ENCODE measurements at places on chromosomes 4 and X.

GRCh38 chr4:139454111-139455045, at the start of gene RAB33B:
TSS of gene RAB33B (plus strand) at chr4:139454121. CDS start at chr4:139454196, 75 bp downstream.
- DNase-seq: no peak

DNA sequence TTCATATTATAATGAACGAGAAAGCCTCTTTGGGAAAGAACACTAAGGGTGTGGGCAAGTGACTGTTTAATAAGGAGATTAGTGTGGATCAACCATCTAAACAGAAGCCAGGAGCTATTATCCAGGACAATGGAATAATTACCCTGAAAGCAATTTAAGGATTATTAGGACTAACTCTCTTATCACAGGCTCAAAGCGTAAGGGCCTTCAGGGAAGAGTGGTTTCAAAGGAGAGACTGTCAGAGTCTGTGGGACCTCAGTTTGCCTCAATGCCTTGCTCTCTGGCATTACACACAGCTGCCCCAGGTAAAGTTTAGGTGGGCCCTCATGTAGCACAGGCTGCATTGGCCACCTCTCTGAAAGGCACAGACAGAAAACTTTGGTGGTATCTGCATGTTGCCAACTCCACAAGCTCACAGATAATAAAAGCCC, 717.2 kb upstream of the ADGRL3 start:
- no peak for DNase-seq

GRCh38 chrX:121260596-121261240, 213.3 kb downstream of the GLUD2 start:
- no peak for DNase-seq

GRCh38 chrX:3348191-3348590, 1.7 kb upstream of the MXRA5 start:
- no peak for DNase-seq

DNA sequence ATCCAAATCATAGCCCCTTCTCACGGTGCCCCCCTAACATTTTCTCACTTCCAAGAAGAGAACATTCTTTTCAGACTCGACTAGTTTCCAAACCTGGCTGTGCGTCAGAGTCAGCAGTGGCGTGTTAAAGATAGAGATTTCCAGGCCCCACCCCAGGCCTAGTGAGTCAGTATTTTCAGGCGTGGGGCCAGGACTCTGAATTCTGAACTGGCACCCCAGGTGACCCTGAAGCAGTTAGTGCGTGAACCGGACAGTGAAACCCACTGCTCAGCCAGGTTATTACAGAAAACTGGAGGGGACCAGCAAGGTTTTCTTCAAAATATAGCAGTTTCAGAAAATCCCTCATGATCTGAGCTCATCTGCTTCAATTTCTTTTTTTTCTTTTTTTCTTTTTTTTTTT, 35.0 kb upstream of the BCOR start:
- no peak for DNase-seq

GRCh38 chr4:1788254-1788973, 4.7 kb upstream of the FGFR3 start:
- no peak for DNase-seq

- DNase-seq: no peak
Observed at GRCh38 chr4:38113132-38113531, 152.9 kb downstream of the PTTG2 start.

DNA sequence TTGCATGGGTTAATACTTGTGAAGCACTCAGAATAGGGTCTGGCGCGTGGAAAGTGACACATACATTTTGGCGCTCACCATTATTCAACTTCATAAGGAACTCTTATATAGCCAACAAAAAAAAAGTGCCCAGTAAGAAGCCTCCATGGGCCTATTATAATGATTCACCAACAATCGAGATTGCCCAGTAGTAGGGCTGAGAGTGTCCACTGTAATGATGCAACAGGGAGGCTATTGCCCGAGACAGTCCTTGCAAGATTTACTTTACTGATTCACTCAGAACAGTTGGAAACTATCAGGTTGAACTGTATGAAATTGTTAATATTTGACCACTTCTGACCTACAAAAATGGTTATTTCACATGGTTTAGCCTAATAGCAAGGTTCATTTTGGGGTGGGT, 86.0 kb downstream of the PJA1 start:
- no peak for DNase-seq

DNA sequence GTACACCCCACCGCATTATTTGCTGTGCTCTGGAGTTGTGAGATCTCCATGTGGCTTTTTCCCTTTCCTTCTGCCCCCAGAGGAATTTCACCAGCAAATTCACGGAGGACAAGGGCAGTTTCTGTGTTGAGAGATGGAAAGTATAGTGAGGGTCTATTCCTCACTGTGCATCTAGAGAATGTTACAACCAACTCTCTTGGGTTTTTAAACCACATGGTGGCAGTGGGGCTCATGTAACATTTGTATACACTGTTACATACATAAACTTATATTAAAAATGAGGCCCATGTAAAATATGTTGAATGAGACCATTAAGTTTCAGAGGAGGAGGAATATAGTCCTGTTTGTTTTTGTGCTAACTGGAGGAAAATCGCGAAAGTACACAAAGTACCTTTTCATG, 909 bp upstream of the PRKG2 start:
- no peak for DNase-seq

DNA sequence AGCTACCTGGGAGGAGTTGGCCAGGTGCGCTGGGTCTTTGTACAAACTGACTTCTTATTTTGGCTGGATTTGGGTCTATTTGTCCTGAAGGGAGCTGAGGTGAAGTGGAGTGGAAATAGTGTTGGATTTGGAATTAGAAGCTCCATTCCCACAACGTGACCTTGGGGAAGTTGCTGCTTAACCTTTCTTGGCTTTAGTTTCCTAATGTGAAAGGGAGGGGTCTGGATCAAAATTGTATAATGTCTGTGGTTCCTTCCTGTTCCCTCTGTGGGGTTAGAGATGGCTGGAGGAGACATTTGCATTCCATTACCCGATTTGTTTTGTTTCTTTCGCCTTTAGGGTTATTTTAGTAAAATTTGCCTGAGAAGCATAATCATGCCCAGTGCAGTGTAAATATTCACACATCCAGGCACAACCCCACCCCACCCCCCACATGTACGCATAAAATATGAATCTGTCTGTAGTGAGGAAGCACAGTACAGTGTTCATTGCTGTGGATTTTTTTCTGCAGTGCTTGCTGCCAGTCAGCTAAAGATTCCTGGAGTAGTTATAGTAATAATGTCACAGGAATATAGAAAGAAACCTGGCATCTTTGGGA, 21.5 kb downstream of the JADE1 start:
- no peak for DNase-seq

- no peak for DNase-seq
Observed at GRCh38 chr4:82909326-82909725, 8.8 kb downstream of the THAP9 start.

DNA sequence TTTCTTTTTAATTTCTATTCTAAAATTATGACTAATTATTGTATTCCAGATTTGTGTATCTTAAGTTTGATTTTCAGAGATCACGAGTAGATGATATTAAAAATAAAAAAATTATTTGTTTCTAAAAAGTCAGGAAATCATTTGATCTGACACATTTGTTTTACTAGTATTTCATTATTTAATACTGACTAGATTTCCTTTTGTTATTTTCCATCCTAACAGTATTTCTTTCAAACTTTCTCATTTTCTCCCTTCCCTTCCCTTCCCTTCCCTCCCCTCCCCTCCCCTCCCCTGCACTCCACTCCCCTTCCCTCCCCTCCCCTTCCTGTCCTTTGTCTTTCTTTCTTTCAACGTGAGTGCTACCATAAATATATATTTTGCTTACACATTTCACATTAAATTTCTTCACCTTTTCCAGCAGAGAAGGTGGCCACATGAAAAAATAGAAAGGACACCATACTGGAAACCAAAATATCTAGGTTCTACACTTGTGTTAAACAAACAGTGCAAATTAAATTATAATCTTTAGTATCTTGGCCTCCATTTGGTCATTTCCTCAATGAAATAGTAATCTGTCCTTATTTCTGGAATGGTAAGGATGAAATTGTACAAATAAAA, 1412.7 kb upstream of the IGFBP7 start:
- no peak for DNase-seq

DNA sequence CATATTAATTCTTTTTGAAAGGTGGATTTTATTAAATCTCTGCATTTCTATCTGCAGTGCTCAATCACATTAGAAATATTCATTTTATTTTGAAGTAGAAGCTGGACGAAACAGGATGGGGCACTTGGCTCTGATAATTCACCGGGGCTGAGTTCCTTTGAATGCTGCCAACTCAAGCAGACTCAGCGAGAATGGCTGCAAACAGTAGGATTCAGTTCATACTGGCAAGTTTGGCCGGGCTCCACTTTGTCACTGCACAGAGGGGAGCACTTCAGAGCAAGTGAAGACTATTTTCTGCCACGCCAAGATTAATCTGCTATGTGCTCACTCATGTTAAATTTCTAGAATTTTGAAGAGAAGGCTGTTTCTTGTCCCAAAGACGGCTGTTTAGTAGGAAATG, 30.7 kb upstream of the KLHL8 start:
- DNase-seq: no peak

DNA sequence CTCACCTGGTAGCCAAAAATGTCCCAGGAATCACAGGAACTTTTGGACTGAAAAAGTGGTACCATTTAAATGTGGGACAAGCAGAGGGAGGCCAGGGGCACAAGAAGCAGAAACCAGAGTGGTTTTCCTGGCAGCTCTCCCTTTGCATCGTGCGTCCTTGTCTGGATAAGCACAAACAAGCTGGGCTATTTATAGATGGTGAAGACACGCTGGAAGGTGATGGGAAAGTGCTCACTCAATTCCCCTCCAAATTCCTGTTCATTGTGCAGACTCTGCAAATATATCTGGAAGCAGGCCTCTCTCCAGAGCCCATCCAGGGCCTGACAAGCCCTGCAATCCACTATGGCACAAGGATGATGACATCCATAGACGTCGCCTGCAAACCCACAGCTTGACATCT, 63.6 kb upstream of the MAP3K15 start:
- no peak for DNase-seq

- no peak for DNase-seq
Observed at GRCh38 chrX:1052021-1052420, 160.4 kb downstream of the CRLF2 start.

- no peak for DNase-seq
Observed at GRCh38 chrX:68363984-68364383, 69.3 kb downstream of the OPHN1 start.

DNA sequence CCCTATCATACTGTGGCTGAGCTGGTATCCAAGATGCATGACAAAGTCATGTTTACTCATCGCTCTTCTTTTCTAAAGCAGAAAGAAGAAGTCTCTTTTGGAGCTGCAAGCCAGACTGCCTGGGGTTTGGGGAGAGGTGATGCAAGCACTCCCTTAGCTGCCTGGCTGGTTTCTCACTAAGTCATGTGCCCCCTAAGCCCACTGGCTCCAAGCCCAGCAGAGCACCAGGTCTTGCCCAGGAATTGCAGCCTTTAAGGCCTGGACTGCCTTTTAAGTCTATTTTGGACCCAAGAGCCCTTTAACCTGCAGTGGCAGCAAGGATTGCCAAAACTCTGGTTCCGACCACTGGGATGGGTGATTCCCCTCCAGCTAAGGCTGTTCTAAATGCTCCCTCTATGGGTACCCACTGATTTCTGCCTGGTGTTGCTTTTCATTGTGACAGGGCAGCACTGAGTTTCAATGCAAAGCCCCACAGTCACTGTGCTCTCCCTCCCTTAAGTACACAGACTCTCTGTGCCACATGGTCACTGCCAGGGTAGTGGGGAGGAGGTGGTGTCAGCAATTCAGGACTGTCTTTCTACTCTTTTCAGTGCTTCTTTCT, 548.6 kb downstream of the TLL1 start:
- no peak for DNase-seq

DNA sequence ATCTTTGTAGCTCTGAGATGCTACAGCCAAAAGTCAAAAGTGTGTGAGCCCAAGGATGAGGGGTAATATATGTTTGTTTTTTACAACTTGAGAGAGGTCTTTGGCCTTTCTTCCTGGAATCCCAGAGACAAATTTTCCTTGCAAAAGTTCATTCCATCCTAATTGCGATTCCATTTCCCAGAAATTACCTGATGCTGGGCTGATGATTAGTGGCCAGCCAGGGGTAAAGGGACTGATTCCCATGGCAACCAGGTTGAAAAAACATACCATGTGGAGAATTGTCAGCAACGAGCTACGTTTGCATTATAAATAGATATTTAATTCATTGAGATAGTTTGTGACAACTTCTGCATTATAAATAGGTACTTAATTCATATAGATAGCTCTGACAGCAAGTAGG, 17.8 kb downstream of the IGSF1 start:
- no peak for DNase-seq

- no peak for DNase-seq
Observed at GRCh38 chrX:95063554-95063953, 1389.5 kb downstream of the FAM133A start.

- DNase-seq: no peak
Observed at GRCh38 chrX:119156241-119156640, 28.6 kb upstream of the KIAA1210 start.

DNA sequence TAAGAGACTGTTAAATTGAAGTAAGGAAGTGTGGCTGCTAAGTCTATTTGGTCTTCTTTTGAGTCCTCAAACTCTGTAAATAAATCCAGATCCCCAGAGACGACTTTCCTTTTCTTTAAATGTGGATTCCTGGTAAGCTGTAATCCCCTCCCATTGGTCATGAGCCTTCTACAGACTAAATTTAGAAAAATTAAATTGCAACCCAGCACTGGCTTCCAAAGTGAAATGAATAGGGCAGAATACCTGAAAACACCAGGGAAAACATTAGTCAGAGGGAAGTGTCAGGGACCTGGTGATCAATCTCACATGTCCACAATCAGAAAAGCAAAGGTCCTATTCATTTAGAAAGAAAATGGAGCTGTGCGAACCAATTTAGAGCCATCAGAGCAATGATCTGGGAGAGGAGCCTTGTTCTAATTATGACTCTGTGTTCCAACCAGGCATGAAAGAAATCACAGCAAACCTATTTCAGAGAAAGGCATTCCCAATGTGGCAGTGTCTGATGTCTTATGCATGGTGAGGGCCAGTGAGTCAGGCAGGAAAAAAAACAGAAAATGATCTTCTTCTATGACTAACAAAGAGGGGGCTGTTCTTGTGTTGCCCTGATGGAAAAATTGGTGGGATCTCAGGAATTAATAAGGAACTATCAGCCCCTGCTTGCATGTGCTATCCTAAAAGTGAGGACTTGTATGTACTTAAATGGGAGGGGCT, 19.8 kb upstream of the CCDC149 start:
- DNase-seq: no peak

DNA sequence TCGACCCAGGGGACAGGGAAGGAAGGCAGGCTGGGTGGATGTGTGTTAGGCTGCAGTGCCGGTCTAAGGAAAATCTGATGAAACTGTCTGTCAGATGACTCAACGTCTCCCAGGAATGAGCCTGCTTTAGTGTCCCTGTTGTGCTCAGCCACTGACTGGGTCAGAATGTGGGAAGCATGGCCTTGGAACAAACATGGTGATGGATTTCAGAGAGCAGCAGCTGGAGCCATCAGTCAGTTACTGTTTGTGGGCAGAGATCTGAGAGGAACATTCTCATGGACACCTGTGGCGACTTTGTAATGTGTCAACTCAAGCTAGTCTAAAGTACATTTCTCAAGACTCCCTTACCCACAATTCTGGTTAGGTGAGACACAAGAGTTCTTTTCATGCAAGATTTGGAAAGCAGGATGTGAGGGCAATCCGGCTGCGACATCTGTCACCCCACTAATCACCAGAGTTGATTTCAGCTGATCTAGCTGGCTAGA, 63.2 kb downstream of the ANAPC10 start:
- DNase-seq: no peak

GRCh38 chrX:66163849-66164411, at the start of gene HEPH:
TSS of gene HEPH (plus strand) at chrX:66164247. CDS start at chrX:66170571, 6,324 bp downstream.
- DNase-seq: peak; percentile 28

GRCh38 chrX:129661369-129661768, 6.6 kb upstream of the APLN start:
- DNase-seq: no peak
